Uterine smooth muscle cell (primary cell): ENCODE measurements at places on chromosomes 13 and 19. TPM values are rescaled to one million over a fixed set of nuclear protein-coding genes. Genes with fewer than 3 reads are reported as not detected.

The MISP3 gene
- total RNA-seq = 0.11 and 0.25 TPM in 2 replicates

The RXFP2 gene
- total RNA-seq = not detected in 2 replicates

The OR10H1 gene
- not detected in 2 replicates for total RNA-seq

The ZNF83 gene
- total RNA-seq = 51.6 and 66.4 TPM in 2 replicates

The SLC10A2 gene
- not detected in 2 replicates for total RNA-seq

The KLK12 gene
- not detected in 2 replicates for total RNA-seq

The CEACAM16 gene
- total RNA-seq = not detected in 2 replicates

The CGB8 gene
- total RNA-seq = not detected in 2 replicates

The CLEC17A gene
- 0.12 TPM in 1 of 2 replicates, not detected in the other for total RNA-seq
